Amygdala (tissue), 56 donors: ENCODE measurements at places on chromosomes 5 and 9.

DNA sequence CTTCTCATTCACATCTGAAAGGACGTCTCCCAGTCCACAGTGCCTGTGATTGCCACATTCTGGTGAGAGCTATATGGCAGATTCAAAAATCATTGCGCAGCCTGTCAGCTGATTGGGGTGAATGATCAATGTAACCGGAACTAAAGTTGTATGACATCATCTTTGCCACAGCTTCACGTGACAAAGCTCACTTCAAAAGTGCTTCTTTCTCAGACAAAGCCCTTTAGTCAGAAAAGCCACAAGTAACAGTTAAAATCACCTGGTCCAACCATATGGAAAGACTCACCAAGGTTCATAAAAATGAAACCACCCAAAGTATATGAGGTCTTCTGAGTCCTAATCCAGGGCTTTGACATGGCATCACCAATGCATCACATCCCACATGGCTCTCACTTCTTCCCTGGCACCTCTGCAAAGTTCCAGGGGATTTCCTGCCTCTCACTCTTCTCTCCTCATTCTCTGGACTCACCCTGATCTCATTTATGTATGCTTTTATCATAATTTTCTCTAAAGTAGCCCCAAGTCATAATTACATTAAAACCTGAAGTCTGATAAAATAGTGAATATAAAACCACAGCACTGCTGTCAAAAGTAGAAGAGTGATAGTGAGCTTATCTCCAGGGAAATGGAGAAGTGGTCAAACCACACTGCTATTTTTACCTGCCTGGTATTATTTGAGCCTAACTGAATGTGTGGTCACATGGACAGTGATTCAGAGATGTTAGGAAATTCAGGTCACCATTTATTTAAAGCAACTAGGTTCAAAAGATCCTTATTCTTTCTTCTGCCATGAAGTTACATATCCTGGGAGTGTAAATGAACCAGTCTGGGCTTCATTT is 193.1 kb upstream of the PTGER4 start:
- no peak for DNase-seq

GRCh38 chr9:82539146-82539545 is 523.8 kb downstream of the RASEF start:
- no peak for DNase-seq

DNA sequence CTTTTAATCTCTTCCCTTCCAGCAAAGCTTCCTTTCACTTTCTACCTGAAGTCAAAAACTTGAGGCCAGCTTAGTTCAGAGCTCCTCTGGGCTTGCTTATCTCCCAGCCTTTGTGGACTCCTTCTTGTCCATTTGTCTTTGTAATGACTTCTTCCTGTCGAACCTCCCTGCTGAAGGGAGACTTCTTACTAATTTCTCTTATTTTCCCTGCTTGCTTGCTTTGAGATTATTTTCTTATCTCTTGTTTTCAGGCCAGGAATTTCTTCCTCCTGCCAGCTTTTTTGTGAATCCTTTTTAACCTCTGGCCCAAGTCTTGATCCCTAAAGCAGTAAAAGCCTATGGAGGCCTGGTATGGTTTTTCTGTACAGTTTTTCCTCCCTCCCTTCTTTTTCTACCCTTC is 46.8 kb upstream of the DHFR start:
- no peak for DNase-seq

- DNase-seq = no peak
These were observed 55.6 kb downstream of the GNA14 start for GRCh38 chr9:77592476-77592875.

- no peak for DNase-seq
These were observed 125.5 kb downstream of the DCP2 start for GRCh38 chr5:113102121-113102531.

- no peak for DNase-seq
These were observed 129.0 kb upstream of the IRX4 start for GRCh38 chr5:2011481-2012411.

DNA sequence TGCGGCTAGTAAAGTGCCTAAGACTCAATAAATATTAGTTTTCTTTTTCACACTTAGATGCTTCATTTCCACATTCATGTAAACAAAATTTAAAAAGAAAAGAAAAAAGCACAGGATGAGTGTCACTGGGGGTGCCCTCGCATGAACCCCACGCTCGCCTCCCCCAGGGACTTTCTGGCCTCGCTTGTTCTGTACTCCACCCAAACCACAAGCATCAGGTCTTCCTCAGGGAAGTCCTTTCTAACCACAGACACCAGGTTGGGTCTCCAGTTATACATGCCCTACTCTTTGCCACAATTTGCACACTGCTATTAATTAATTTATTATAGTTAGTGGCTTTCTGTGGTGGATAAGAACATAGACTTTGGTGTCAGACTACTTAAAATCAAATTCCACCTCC is 92.4 kb downstream of the RORB start:
- no peak for DNase-seq

DNA sequence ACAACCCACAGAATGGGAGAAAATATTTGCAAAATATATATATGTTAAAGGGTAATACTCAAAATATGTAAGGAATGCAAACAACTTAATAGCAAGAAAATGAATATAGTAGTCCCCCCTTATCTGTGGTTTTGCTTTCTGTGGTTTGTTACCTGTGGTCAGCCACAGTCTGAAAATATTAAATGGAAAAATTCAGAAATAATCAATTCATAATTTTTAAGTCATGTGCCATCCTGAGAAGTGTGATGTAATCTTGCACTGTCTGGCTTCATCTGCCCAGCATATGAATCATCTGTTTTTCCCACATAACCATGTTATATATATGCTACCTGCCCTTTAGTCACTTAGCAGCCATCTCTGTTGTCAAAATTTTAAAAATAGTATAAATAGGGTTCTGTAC is 11.7 kb downstream of the CER1 start:
- no peak for DNase-seq

DNA sequence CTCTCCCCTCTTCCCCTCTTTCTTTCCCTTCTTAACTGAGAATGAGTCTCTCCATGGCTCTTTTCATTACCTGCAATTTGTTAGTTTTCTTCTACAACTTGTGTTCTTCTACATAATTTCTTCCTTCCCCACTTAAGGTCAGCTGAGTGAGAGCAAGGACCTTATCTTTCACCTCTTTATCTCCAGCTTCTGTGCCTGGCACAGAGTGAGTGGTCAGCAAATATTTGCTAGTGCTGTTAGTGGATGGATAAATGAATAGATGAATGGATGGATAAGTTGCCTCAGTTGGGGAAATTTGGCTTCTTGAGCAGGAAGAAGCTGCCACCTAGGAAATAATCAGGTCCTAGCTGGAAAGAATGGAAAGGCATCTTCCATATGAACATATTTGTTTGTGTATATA is 44.6 kb upstream of the PPARGC1B start:
- no peak for DNase-seq

DNA sequence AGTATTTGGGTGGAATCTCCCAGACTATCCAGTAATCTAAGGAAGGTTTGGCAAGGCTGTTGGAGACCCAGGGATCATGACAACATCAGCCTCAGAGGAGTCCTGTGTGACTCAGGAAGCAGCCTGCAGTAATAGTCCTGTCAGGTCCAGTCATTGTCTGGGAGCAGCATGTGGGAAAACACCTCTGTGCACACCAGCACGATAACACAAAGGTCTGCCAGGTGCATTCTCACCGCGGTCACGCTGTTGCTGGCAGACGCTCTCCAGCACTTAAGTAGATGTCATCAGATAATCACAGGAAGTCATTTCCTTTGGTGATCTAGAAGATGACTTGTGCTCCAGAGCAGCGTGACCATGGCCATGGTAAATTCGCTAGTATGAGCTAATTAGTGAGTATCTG is 99.2 kb upstream of the IQGAP2 start:
- no peak for DNase-seq

GRCh38 chr5:149684371-149684770 is 45.7 kb upstream of the PPARGC1B start:
- DNase-seq = no peak

DNA sequence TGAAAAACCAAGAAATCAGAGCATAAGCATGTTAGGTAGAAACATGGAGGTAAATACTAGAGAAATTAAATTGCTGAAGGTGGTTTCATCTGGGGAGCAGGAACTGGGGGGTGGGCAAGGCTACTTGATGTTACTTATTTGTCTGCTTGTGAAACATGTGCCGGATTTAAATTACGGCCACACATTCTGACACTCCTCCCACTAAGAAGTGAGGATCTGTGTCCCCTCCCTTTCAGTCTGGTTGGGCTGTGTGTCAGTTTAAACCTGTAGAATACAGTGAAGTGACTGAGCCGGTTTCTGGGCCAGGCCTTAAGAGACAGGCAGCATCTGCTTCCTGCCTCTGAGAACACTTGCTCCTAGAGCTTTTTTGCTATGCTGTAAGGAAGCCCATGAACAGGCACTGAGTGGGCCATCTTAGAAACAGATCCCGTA is 2.3 kb upstream of the IARS1 start:
- no peak for DNase-seq

- DNase-seq = no peak
These were observed 89.3 kb upstream of the ADAMTS16 start for GRCh38 chr5:5050801-5051200.
